ENCODE measurements at places on chromosomes 1 and 21.

GRCh38 chr1:10833630-10834557 is 37.4 kb upstream of the CASZ1 start:
- DNase-seq = no peak

- DNase-seq = no peak
Measured at GRCh38 chr1:70536708-70537366, 125.8 kb downstream of the CTH start.

GRCh38 chr1:4894566-4894965 is 240.2 kb downstream of the AJAP1 start:
- DNase-seq = no peak

DNA sequence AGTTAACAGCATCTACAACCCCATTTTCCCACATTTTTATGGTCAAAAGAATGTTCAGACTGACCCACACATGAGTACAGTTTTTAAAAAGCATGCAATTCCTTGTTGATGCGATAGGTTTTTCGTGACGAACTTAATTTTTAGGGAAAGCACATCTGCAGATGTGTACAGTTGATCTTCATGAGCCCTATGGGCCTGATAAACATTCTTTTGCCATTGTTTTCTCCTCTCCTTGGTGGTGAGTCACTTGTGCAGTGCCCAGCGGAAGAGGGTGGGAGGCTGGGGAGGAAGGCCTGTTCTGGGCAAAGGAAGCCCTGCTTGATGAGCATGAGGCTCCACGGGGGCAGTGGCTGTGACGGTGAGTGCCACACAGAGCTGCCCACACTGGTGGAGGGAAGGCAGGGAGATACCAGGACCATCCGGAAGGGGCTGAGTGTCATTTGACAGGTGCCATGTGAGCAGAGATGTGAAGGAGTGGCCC is 5.3 kb downstream of the ARF1 start:
- DNase-seq = no peak

- DNase-seq = no peak
Measured at GRCh38 chr1:77829851-77830250, 50.4 kb downstream of the MIGA1 start.
